ENCODE measurements at places on chromosomes 4 and X. TPM values are rescaled to one million over a fixed set of nuclear protein-coding genes. Genes with fewer than 3 reads are reported as not detected.

The PPM1K gene
- total RNA-seq, result 76.8 TPM

- H3K36me3 ChIP-seq, result no peaks in the 10 kb centered on the region
- no peak overlapping the region for H3K4me3 ChIP-seq
- no peak overlapping the region for H3K27ac ChIP-seq
- no peaks in the 10 kb centered on the region for H3K4me1 ChIP-seq
- DNase-seq, result no peak
Measured at GRCh38 chr4:41819621-41820020, 71.1 kb upstream of the PHOX2B start.

- no peak overlapping the region for H3K27ac ChIP-seq
- H3K4me3 ChIP-seq, result no peak overlapping the region
- no peak for DNase-seq
- no peaks in the 10 kb centered on the region for H3K27me3 ChIP-seq
- no peaks in the 10 kb centered on the region for H3K36me3 ChIP-seq
Measured at GRCh38 chrX:17435476-17435875, 60.5 kb downstream of the NHS start.

DNA sequence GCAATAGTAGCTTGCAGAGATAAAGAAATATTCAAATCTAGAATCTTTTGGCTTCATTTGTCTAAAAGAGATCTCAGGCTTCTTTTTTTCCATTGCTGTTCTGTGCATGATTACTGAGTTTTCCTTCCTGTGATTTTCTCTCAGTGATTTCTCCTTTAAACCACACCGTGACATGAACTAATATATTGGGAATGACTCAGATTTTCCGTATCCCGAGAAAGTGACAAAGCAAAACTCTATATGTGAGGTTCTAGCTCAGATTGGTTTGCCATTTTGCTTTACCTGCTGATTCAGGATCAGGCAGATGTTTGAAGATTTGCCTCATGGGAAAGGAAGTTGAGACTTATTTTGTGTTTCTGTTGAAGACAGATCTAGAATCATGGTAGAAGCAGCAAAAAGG, 59.4 kb downstream of the MTHFD2L start:
- H3K36me3 ChIP-seq, result no peaks in the 10 kb centered on the region
- no peak overlapping the region for H3K27ac ChIP-seq
- no peak overlapping the region for H3K4me3 ChIP-seq

DNA sequence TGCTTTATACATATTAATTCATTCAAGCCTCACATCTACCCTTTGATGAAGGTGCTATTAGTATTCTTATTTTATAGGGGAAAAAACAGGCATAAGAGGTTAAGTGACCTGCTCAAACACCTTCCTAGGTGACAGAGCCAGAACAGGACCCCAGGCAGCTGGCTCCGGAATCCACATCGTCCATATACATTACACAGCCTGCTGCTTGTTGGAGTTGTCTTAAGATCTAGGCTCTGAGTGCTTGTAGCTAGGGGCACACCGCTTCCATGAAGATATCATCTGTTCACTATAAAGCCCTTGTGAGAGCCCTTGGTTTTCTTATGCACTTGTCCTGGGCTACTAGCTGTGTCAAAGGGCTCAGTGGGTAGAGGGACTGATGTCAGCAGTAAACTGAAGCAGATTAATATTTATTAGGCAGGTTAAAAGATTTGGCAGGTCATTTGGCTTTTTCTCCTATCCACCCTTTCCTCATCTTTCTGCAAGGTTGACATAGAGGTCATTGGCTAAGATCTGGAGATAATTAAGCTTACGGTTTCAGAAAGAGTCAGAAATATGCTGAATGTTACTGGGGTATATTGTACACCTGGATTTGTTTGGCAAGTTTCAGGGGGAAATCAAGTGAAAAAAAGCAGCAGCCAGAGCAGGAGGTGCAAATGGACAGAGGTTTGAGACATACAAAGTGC, 195.4 kb downstream of the SOWAHB start:
- no peaks in the 10 kb centered on the region for H3K36me3 ChIP-seq
- no peaks in the 10 kb centered on the region for H3K4me1 ChIP-seq
- H3K27ac ChIP-seq, result no peak overlapping the region
- H3K4me3 ChIP-seq, result no peak overlapping the region

- H3K4me1 ChIP-seq, result no peaks in the 10 kb centered on the region
- DNase-seq, result no peak
- no peak overlapping the region for H3K4me3 ChIP-seq
- H3K27me3 ChIP-seq, result no peaks in the 10 kb centered on the region
- no peaks in the 10 kb centered on the region for H3K36me3 ChIP-seq
Measured at GRCh38 chrX:135411893-135412292, 9.9 kb upstream of the SMIM10L2A start.

GRCh38 chr4:83108101-83108861, 6.2 kb downstream of the PLAC8 start:
- peak; percentile 50 for DNase-seq
- H3K27ac ChIP-seq, result peak overlapping the region; percentile 67
- H3K36me3 ChIP-seq, result peaks cover 57% of the 10 kb centered on the region
- no peaks in the 10 kb centered on the region for H3K27me3 ChIP-seq
- peak overlapping the region; percentile 79 for H3K4me3 ChIP-seq

- H3K27me3 ChIP-seq, result no peaks in the 10 kb centered on the region
- no peak overlapping the region for H3K4me3 ChIP-seq
- H3K36me3 ChIP-seq, result peaks cover 42% of the 10 kb centered on the region
- peaks cover 15% of the 10 kb centered on the region for H3K4me1 ChIP-seq
Measured at GRCh38 chr4:77159806-77160205, 2.8 kb downstream of the CCNG2 start.
